ENCODE measurements at places on chromosomes 6 and 20.

- DNase-seq: no peak
Measured at GRCh38 chr6:91420243-91420642, 833.4 kb upstream of the MAP3K7 start.

DNA sequence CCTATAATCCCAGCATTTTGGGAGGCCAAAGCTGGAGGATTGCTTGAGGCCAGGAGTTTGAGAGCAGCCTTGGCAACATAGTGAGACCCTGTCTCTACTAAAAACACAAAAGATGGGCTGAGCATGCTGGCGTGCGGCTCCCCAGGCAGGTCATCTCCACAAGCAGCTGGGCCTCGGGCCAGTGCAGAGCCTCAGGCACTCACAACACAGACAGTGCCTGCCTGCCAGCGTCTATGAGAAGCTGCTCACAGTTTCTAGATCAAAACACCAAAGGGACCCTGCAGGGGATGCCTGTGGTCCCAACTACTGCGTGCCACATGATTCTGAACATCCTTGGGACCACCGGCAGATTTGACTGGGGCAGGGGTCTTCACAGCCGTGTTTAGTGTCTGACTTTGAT, 59.4 kb downstream of the GINS1 start:
- DNase-seq: no peak

DNA sequence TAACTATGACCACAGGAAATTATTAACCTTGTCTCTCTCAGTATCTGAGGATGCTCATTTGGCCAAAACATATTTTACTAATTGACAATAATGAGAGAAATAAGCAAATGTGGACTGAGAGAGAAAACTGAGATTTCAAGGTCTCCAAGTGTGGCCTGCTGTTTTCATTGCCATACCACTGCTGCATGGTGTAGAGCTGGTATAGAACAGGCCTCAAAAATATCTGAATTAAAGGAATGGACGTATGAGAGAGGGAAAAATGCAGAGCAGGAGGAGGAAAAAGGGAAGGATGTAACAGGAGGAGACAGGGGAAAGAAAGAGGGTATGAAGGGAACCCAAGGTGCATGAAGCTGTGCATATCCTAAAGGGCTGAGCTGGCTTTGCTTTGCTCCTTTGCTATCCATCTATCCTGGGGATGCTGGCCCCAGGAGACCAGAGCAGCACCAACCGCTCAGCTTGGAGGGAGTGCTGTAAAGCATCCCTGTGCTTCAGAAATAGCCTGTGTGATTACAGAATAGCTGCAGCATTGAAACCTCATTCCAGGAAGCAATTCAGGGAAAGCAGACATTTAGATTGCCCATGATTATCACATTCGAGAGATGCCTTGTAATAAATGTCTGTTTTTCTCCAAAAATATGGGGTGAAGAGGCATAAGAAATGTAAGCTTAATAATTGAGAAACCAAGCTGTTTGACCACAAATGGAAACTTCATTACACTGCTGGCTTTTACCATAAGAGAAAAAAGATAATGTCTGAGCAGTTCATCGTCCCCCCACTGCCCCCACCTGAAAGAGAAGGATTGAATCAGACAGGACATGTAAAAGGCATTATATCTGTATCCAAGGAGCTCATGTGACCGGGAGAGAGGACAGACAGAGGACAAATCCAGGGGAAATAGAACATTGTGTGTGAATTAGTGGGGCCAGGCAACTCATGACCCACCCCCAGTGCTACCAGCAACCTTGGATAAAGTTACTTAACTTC, 80.6 kb downstream of the F13A1 start:
- no peak for DNase-seq

DNA sequence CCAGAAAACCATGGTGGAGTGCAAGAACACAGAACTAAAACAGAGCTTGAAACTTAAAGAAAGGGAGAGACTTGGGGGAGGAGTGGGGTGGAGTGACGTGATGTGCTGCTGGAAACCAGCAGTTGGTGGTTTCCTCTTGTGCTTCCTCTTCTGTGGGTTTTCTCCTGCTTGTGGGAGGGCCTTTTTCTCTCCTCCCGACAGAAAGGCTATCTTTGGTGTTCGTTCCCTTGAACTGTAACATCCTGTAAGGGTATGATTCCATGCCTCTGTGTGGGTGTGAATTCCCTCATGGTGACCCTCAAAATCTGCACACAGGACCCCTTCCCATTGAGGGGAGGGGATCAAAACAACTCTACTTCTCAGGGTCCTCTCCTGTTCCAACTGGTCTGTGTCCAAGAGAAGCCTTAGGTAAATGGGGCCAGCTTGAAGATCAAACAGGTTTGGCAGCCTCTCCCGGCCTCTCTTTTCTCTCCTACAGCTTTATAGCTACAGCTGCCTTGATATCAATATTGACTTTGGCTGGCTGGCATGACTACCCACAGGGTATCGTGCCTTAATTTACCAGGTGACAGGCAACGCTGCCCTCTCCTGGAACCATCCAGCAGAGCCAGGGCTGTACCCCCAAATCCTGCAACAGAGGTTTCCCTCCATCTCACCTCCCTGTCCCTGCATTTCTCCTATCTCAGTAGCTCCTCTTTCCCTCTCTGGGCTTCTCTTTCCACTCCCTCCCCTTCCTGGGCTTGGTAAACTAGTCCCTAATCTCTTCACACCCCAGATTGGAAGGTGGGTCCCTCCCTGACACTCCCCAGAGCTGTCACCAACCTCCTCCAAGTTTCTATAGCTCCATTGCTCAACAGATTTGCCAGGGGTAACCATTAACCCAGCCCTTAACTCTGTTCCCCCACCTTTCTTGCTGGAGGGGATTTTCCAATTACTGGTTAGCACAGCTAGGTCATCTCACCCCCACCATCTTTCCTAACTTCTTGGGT, 1.5 kb upstream of the MSH5 start:
- peak; percentile 90 for DNase-seq

- no peak for DNase-seq
Measured at GRCh38 chr6:1212919-1213318, 99.0 kb upstream of the FOXQ1 start.

GRCh38 chr6:162684961-162685360, 42.6 kb downstream of the PRKN start:
- DNase-seq: no peak

- no peak for DNase-seq
Measured at GRCh38 chr20:24745206-24745605, 203.9 kb upstream of the CST7 start.

- DNase-seq: no peak
Measured at GRCh38 chr6:116108836-116109235, 8.2 kb downstream of the NT5DC1 start.

DNA sequence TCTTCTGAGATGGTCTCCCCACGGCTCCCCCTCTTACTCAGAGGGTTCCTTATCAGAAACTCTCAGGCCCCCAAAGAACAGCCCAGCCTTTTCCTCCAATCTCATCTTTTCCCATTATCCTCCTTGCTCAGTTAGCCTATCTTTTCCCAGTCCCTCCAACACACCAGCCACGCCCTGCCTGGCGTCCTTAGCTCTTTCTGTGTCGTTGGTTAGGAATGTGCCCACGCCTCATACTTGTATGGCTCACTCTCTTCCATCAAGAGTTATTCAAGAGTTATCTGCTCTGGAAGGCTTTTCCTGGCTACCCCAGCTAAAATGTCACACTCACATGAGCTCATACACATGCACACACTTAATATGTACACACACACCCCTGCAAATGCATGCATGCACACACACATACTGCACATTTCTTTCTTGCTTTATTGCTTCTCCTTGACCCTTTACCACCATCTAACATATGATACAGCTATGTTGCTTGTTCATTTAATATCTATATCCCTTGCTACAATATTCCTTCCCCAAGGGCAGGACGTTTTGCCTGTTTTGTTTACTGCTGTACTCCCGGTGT, 37.6 kb downstream of the SLC2A10 start:
- DNase-seq: no peak

GRCh38 chr6:113396730-113397129, 460.4 kb upstream of the MARCKS start:
- DNase-seq: no peak

GRCh38 chr20:24674921-24675605, 205.6 kb downstream of the SYNDIG1 start:
- no peak for DNase-seq

- no peak for DNase-seq
Measured at GRCh38 chr6:122719176-122719575, 60.3 kb upstream of the FABP7 start.

GRCh38 chr6:139133262-139134063, 1.4 kb upstream of the HECA start:
- DNase-seq: peak; percentile 5

- DNase-seq: no peak
Measured at GRCh38 chr6:162056745-162057144, 670.8 kb downstream of the PRKN start.

GRCh38 chr20:25669826-25670422, 26.7 kb downstream of the ZNF337 start:
- no peak for DNase-seq

DNA sequence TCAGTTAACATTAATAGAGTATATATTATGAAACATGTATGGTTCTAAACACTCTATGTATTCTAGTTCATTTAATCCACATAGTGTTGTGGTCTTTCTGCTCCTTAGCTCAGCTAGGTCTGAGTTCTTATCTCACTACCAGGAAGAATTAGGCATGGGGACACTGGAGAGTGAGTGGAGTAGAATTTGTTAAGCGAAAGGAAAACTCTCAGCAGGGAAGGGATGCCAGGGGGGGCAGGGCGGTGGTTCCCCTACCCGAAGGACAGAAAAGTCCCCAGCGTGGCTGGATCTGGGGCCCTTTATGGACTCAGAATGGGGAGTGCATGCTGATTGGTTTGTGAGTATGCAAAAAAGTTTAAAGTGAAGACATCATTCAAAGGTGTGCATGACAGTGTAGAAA, 727.5 kb downstream of the TBC1D32 start:
- DNase-seq: no peak

GRCh38 chr20:50041246-50041873, 58.6 kb downstream of the SNAI1 start:
- peak; percentile 54 for DNase-seq

GRCh38 chr6:17923401-17923863, 64.0 kb downstream of the KIF13A start:
- DNase-seq: no peak

DNA sequence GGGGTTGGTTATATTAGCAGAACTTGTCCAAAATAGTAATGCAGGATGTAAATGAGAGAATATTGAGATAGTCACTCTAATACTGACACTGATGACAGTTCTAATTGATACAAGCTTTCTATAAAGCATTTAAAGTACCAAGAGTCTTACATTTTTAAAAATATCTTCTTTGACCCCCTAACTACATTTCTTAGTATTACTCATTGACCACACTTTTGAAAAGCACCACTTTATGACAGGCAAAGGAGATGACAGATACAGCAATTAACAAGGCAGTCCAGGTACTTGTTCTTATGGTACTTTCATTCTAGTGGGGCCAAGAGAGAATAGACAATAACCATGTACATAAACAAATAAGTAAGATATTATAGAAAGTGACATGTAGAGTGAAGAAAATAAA, 139.4 kb upstream of the EYA4 start:
- DNase-seq: no peak

GRCh38 chr6:19713411-19713810, 123.8 kb upstream of the ID4 start:
- DNase-seq: no peak

- DNase-seq: no peak
Measured at GRCh38 chr20:45115829-45116228, 855 bp upstream of the WFDC5 start.

DNA sequence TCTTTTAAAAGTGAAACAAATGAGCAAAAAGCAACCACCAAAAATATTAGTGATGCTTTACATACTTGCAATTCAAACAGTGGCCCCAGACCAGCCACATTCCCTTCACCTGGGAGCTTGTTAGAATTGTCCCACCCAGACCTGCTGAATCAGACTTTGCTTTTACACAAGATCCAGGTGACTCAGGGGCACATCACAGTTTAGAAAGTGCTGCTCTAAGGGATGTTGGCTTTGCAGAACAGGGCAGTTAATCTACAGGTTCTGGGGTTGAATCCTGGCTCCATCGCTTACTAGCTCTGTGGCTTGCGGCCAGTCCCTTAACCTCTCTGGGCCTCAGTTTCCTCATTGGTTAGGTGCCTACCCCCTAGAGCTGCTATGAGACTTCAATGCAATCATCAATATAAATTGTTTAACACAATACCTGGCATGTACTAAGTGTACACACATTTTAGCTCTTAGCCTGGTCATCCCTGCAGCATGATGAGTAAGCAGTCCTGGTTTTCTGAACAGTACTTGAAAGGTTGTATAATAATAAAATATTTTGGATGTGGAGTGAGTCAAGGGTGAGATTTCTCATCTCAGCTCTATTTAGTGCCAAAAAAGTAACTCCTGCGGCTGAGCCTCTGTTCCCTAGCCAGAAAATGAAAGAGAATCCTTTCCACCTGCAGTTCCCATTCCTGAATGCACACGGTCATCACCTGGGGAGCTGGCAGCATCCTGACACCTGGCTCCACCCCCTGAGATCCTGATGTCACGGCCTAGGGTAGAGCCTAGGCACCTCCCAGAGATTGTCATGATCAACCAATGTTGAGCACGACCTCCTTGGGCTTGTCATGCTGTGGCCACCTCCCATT, 162.7 kb downstream of the ANKRD60 start:
- DNase-seq: no peak

DNA sequence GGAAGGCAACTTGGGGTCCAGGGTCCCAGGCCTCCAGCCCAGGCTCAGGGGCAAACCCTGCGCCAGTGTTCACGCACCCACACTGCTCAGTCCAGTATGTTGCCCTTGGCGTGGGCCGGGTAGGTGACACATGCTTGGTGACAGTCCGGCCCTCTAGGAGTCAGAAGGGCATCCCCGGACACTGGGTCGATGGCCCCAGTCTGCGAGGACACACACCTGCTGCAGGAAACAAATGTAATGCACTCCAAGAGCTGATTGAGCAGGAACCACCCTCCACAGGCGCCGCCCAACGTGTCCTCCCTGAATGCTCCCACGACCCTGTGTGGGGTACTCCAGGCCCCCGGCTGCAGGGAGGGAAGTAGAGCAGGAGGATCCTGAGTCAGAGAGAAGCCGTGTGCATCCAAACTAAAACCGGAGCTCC, 160.7 kb downstream of the DLL1 start:
- DNase-seq: no peak

DNA sequence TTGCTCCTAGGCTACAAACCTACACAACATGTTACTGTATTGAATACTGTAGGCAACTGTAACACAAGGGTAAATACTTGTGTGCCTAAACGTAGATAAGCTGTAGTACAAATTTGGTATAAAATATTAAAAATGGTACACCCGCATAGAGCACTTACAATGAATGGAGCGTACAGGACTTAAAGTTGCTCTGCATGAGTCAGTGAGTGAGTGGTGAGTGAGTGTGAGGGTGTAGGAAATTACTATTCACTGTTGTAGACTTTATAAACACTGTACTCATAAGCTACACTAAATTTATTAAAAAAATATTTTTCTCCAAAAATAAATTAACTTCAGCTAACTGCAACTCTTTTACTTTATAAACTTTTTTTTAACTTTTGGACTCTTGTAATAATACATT, 391.6 kb downstream of the ADGRB3 start:
- no peak for DNase-seq

GRCh38 chr6:56932910-56933477, 21.9 kb upstream of the BEND6 start:
- DNase-seq: no peak

DNA sequence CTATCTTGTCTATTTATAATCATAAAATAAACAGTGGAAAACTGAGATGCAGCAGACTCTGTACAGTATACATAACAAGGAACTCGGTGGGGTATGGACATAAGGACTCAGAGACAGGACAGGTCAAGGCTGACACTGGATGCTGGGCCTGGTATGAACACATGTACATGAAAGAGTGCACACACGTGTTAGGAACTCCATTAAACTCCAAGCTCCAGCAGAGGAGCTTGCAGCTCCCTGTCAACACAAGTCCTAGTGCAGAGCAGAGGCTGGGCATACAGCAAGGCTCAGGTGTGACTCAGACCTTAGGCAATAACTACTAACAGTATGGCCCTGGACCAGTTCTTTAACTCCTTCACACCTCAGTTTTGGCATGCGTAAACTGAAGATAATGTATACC, 17.1 kb downstream of the NAPB start:
- DNase-seq: no peak

Data from suppressor macrophage (primary cell).